H9 (cell line): ENCODE measurements at places on chromosomes 5 and 9.

GRCh38 chr5:52709167-52709925, 78.4 kb upstream of the ITGA1 start:
- DNase-seq, result no peak
- peaks cover 3% of the 10 kb centered on the region; the same call in 1 of the 2 replicates for H3K4me1 ChIP-seq
- no peaks in the 10 kb centered on the region for H3K27me3 ChIP-seq
- H3K36me3 ChIP-seq, result no peaks in the 10 kb centered on the region
- no peak overlapping the region for H3K4me3 ChIP-seq

GRCh38 chr9:83991355-83991754, 10.8 kb downstream of the RMI1 start:
- DNase-seq, result no peak
- no peak overlapping the region for H3K4me3 ChIP-seq
- H3K36me3 ChIP-seq, result peaks cover 31% of the 10 kb centered on the region
- H3K4me1 ChIP-seq, result no peaks in the 10 kb centered on the region

- H3K4me3 ChIP-seq, result no peak overlapping the region
- no peaks in the 10 kb centered on the region for H3K36me3 ChIP-seq
- H3K4me1 ChIP-seq, result peaks cover 2% of the 10 kb centered on the region; the same call in 1 of the 2 replicates
- H3K27me3 ChIP-seq, result no peaks in the 10 kb centered on the region
- no peak for DNase-seq
- H3K27ac ChIP-seq, result no peak overlapping the region
Measured at GRCh38 chr5:96214442-96215197, 218.4 kb downstream of the PCSK1 start.

GRCh38 chr5:68088302-68088701, 127.3 kb upstream of the PIK3R1 start:
- DNase-seq, result no peak
- H3K27ac ChIP-seq, result no peak overlapping the region
- H3K4me3 ChIP-seq, result no peak overlapping the region
- H3K36me3 ChIP-seq, result no peaks in the 10 kb centered on the region; the same call in 2 of the 3 replicates
- H3K27me3 ChIP-seq, result no peaks in the 10 kb centered on the region

- no peaks in the 10 kb centered on the region for H3K27me3 ChIP-seq
- H3K36me3 ChIP-seq, result peaks cover 28% of the 10 kb centered on the region
- no peak overlapping the region for H3K27ac ChIP-seq
- H3K4me3 ChIP-seq, result no peak overlapping the region
- peaks cover 7% of the 10 kb centered on the region; the same call in 1 of the 2 replicates for H3K4me1 ChIP-seq
- no peak for DNase-seq
Measured at GRCh38 chr5:78591138-78591612, 57.4 kb downstream of the LHFPL2 start.

- DNase-seq, result peak; percentile 40
- no peaks in the 10 kb centered on the region for H3K27me3 ChIP-seq
- no peak overlapping the region for H3K4me3 ChIP-seq
- no peak overlapping the region for H3K27ac ChIP-seq
- H3K4me1 ChIP-seq, result no peaks in the 10 kb centered on the region
Measured at GRCh38 chr9:104556830-104557634, 11.9 kb upstream of the OR13C8 start.

DNA sequence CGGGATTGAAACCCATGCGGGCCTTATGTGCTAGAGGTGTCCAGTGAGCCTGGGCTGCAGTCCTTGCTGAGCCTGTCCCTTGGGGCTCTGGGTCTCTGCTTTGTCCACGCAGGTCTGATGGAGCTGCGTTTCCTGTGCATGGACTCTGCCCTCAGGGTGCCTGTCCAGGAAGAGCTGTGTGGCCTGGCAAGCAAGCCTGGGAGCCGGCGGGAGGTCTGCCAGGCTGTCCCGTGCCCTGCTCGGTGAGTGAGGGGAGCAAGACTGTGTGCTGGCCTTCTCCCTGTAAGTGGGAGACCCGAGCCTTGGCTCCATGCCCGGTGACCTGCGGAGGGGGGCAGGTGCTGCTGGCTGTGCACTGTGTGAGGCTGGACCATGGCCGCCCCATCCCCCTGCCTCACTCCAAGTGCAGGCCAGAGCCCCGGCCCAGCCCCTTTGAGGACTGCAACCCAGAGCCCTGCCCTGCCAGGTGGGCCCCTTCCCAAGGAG, 11.2 kb upstream of the CACFD1 start:
- H3K4me3 ChIP-seq, result no peak overlapping the region
- no peaks in the 10 kb centered on the region for H3K27me3 ChIP-seq
- H3K27ac ChIP-seq, result no peak overlapping the region
- no peaks in the 10 kb centered on the region for H3K36me3 ChIP-seq
- no peak for DNase-seq

- no peak overlapping the region for H3K27ac ChIP-seq
- peaks cover 5% of the 10 kb centered on the region; the same call in 1 of the 2 replicates for H3K4me1 ChIP-seq
- no peaks in the 10 kb centered on the region for H3K27me3 ChIP-seq
- no peak for DNase-seq
Measured at GRCh38 chr5:169006842-169007790, 293.8 kb downstream of the SLIT3 start.

DNA sequence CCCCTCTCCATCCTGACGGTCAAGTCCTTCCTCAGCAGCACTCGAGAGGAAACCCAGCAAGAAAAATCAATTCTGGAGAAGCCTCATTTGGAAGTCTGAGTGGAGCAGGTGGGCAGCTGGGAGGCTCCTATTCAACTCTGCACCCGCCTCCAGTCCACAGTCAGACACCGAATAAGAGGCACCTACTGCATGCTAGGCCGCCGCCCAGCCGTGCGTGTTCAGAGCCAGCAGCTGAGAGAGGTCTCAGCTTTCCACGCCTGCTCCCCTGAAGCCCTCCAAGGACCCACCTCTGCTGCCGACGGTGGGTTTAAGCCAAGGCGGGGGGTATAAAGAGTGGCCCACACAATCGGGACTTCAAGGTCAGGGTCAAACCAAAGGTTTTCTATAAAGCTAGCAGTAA, 41.9 kb downstream of the VAV2 start:
- H3K4me1 ChIP-seq, result peaks cover 2% of the 10 kb centered on the region; the same call in 1 of the 2 replicates
- H3K27me3 ChIP-seq, result no peaks in the 10 kb centered on the region
- no peak overlapping the region for H3K4me3 ChIP-seq
- no peak for DNase-seq
- H3K27ac ChIP-seq, result no peak overlapping the region

DNA sequence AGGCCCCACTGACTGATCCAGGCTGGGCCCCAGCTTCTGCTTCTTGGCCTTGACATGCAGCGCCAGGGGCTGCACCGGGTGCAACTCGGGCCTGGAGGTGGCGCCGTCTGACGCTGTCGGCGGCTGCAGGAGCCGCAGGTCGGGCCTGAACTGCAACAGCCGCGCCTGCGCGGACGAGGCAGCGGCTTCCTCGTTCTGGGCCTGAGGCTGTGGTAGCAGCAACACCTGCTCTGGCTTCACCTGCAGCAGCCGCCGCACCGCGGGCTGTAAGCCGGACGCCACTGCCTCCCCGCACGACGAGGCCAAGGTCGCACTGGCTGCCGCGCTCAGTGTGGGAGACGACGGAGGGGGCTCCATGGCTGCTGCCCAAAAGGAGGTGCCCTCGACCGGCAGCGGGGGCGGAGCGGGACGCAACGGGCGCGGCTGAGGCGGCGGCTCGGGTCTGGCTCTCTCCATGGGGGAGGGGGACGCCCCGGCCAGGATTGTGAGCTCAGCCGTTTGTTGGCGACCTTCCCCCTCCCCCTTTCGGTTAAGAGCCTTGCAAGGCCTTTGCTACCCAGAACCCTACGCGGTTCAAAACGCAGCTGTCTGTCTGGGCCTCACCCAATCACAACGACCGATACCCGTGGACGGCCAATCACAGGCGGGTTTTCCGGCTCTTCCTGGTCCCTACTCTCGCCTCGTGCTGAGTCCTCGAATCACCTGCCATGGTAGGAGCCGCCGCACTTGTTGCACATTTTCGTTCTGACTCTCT, 438 bp downstream of the SOX30 start:
- H3K27ac ChIP-seq, result no peak overlapping the region
- H3K4me1 ChIP-seq, result no peaks in the 10 kb centered on the region
- H3K4me3 ChIP-seq, result peak overlapping the region; percentile 42; the same call in 1 of the 3 replicates
- DNase-seq, result peak; percentile 85
- no peaks in the 10 kb centered on the region for H3K27me3 ChIP-seq
- H3K36me3 ChIP-seq, result peaks cover 4% of the 10 kb centered on the region; the same call in 2 of the 3 replicates

- no peak overlapping the region for H3K4me3 ChIP-seq
- H3K4me1 ChIP-seq, result no peaks in the 10 kb centered on the region
- no peaks in the 10 kb centered on the region for H3K36me3 ChIP-seq
- peak; percentile 36 for DNase-seq
- no peaks in the 10 kb centered on the region for H3K27me3 ChIP-seq
Measured at GRCh38 chr5:54904425-54904824, 81.0 kb downstream of the ESM1 start.
